Amniotic epithelial cell (primary cell): ENCODE measurements at places on chromosomes 2 and 18.

DNA sequence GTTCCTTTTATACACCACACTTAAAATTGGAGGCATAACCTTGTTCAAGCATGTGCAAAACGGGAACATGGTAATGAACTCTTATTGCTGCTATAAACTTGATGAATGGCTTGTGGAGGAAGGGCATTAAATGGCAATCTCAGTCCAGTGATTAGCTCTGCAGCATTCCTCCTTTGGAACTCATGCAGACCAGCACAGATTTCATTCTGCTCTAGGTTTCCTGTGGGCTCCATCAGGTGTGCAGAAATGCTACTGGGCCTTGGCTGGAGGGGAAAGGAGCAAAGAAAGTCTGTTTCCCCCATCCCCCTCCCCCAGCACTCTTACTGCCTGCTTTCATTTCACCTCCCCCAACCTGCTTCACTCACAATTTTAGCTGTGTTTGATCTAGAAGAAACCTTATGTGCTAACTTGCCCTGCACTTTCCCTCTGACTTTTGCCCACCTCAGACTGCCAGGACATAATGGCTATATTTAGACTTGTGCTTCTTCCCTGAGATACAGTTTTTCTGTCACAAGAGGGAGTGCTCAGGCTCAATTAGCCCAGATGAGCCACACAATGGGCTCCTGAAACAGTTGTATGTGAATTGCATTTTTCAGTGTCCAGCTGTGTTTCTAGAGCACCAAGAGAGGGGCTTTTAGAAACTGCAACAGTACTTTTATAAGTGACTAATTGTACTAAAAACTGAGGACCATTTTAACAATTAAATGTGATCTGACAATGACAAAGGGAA lies 109.8 kb downstream of the FSHR start:
- peak; percentile 0 for DNase-seq

- peak; percentile 23 for DNase-seq
These were observed 833.0 kb downstream of the SLC4A3 start for GRCh38 chr2:220460257-220460985.

GRCh38 chr2:179340678-179341077 lies 76.0 kb upstream of the SESTD1 start:
- peak; percentile 33 for DNase-seq

DNA sequence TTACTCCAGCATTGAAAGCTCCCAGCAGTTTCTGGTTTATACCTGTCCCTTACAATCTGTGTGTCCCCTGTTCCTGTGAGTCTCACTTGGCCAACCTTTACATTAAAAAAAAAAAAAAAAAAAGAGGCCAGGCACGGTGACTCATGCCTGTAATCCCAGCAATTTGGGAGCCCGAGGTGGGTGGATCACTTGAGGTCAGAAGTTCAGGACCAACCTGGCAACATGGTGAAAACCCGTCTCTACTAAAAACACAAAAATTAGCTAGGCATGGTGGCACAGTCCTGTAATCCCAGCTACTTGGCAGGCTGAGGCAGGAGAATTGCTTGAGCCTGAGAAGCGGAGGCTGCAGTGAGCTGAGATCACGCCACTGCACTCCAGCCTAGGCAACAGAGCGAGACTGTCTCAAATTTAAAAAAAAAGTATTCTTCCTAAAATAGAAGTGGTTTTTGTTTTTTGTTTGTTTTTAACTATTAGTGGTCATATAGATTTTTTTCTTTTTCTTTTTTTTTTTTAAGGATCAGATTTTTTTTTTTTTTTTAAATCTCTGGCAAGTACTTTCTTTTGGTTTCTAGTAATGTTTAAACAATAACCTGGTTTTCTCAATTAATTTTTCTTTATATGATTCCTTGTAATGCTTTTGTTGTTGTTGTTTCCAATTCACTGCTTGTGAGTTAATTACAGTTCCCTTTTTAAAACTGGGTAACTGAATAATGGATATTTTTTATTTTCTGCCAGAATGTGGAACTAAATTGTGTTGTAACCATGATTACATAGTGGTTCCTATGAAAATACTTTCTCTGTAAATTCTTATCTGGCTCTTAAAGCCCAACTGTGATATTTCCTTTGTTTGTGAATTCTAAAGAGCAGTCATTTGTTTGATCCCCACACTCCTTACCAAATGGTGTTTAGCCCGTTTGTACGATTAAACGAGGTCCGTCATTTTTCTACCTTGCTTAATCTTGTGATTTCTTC lies 116.8 kb downstream of the CTAGE1 start:
- DNase-seq, result peak; percentile 96

DNA sequence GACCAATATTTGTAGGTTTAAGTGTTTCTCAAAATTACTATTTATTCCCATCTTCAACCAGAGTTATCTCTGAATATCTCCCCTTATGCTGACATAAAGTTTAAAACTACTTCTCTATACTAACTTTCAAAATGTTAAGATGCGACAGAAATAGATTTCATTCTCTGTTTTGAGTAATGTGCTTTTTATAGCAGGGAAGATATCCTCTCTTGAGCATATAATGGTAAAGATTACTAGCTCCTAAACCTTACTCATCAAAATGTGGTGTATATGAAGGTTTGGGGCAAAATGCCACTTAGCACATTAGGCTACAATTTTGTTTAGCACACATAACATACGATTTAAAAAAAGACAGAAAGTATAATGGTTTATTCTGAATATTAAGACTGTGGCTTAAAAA lies 54.4 kb downstream of the CWC22 start:
- DNase-seq, result no peak

GRCh38 chr2:227772197-227772661 lies 26.5 kb downstream of the SCYGR8 start:
- DNase-seq, result peak; percentile 19

GRCh38 chr18:62085756-62086155 lies 101.1 kb downstream of the PIGN start:
- DNase-seq, result no peak

GRCh38 chr2:224104668-224105386 lies 65.7 kb upstream of the SERPINE2 start:
- DNase-seq, result no peak

GRCh38 chr18:6745504-6746031 lies 16.1 kb downstream of the ARHGAP28 start:
- DNase-seq, result no peak

- peak; percentile 40 for DNase-seq
These were observed 28.4 kb downstream of the NRXN1 start for GRCh38 chr2:51003345-51004192.

GRCh38 chr2:226267516-226268289 lies 531.9 kb downstream of the IRS1 start:
- peak; percentile 35 for DNase-seq

DNA sequence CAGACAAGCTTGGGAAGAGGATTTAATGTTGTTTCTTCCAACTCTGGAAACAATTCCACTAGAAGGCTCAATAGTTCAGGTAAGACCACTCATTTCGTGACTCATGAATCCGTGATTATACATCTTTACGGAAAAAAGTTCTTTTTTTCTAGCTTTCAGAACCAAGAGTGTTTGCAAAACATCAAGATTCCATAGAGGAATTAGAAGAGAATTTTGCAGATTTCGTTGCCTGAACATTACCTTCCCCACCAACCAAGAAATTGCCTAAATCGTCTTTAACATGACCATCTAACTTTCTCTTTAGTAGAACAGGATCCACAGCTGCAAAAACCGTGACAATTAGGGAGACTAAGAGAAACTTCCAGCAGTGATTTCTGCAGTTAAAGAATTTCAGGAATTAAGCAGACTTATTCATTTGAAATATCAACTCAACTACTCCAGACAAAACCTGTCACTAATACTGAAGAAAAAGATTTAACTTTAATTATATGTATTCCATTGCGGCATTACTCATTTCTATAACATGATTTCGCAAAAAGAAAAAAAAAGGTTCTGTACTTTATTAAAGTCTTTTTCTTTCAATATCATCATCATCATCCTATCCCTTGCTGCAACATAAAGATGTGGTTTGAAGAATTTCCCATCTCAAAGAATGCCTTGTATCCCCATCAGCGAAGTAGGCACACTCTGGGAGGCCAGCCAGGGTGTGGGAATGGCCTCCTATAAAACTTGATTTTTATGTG lies 1.9 kb upstream of the NAB1 start:
- DNase-seq, result peak; percentile 32

GRCh38 chr2:154713675-154714074 lies 15.2 kb downstream of the KCNJ3 start:
- DNase-seq, result no peak

DNA sequence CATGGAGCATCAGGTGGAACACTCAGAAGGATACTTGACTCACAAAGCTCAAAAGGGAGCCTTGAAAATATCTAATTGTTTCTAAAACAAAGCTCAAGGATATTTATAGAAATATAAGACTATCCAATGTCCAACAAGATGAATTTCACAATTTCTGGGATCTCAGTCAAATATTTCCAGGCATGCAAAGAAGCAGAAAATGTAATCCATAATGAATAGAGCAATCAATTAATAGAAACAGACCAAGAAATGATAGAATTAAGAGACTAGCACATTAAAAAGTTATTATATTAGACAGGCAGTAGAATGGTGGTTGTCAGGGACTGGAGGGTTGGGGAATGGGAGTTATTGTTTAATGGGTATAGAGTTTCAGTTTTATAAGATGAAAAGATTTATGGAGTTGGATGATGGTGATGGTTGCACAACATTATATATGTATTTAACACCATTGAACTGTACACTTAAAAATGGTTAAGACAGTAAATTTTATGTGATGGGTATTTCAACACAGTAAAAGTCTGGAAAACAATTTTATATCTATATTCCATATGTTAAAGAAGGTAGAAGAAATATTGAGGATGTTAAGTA lies 189.9 kb upstream of the PIEZO2 start:
- DNase-seq, result no peak

GRCh38 chr18:69757733-69758132 lies 189.9 kb downstream of the CD226 start:
- DNase-seq, result peak; percentile 21

DNA sequence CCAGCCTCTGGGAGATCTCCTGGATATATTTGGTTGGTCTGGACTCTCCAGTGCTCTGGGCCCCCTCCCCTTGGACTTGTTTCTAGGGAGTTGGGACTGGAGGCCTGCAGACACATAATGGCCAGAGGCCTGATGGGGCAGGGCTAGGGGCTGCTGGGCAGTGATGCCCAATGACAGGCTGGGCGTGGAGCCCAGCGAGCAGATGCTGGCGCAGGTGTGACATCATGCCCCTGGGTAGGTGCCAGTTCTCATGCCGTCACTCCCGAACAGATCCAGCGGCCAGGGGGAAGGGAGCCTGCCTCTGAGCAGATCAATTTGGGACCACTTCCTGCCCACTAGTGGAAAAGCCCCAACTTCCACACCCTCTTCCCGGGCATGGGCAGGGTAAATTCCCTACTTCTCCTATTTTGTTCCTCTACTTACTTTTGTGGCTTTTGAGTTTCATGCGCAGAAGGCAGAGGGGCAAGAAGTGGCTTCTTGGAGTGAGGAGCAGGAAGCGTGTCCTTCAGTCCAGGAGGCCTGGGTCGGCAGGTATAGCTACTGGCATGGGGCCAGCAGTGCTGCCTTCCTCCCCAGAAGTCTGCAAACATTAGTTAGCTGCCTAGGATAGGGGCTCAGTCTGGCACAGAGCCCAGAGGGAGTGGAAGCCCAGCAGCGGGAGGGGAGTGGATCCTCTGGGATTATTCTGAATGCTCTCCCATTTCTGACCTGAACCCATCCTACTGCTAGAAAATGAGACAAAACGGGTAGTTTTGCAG lies 6.1 kb downstream of the MPV17 start:
- no peak for DNase-seq

DNA sequence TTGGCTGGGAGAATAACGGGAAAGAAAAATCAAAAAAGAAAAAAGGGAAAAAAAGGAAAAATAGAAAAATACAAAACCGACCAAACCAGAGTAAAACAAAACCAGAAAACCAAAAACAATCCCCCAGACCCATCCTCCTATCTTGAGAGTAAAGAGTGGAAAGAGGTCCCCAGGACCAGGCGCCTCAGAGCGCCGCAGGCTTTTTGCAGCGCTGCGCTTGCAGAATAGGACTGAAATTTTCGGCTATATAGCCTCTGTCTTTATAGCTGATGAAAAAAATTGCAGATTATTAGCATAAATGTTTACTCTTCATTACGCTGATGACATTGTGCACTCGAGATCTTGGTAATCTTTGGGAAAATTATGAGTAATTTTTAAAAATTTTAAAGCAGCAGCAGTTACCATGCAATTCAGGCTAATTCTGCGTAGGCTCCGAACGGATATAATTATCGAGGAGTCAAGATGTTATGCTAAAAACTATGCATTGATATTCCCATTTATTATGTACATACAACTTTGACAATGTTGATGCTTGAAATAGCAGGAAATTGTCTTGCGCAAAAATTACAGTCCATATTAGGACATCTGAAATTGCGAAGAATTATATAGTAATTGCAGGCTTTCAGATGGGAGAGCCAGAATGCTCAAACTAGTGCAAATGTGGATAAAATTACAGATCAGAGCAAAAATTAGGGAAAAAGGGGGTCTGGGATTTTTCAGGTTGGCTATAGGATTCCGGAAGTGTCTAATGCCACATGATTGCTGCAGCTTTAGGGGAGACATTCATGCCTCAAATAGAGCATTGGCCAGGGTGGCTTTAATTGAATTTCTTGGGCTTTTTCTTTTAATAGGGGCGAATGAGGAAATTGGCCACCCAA lies 8.3 kb downstream of the DLX1 start:
- DNase-seq, result no peak

GRCh38 chr18:6714010-6714409 lies 15.5 kb upstream of the ARHGAP28 start:
- DNase-seq, result peak; percentile 10

DNA sequence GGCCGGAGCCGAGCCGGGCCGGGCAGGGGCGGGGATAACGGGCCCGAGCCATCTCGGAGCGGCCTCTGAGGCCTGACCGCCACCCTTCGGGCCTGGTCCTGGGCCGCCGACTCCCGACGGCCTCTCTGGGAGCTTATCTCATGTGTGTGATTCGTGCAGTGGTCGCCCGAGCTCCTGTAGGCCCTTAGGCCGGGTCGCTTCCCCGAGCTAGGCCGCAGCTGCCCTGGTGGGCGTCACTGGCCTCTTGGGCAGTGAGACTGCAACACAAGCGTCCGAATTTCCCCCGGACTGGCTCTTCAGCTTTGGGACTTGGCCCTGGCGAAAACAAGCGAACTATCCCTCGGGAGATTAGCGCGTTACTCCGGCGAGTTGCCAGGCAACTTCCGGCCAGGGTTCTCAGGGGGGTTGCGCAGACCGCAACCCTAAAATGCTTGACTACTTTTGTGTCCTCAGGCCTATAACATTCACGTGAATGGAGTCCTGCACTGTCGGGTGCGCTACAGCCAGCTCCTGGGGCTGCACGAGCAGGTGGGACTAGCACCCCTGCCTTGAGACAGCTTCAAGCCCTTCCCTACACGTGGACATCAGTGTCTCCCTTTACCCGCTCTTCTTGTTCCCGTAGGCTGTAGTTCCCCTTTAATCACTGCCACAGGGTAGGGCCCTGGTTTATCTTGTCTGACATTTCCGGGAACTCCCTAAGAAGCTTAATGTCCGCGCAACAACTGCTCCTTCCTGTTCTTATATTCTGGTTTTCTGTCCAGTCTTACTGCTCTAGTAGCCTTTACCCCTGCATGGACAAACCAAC lies 602 bp downstream of the SNX17 start:
- peak; percentile 68 for DNase-seq

DNA sequence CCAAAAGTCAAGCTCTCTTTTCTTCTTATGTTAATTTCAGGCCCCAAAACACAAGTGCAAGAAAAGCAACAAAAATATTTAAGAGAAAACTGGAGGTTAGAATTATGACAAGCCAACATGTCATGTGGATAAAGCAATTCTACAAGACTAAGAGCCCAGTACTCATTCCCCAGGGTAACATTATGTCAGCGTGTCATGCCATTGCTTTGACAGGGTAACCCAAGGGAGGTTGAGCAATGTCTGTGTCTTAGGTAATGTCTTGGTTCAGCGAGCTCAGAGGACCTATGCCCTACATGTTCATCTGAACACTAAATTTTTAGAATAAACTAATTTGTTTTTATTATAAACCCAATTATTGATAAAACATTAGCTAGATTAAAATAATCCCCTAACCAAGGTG lies 173.2 kb upstream of the ZNF804A start:
- DNase-seq, result peak; percentile 25
